Thymus (tissue), 14 donors: ENCODE measurements at places on chromosomes 11 and 22. TPM values are rescaled to one million over a fixed set of nuclear protein-coding genes. Genes with fewer than 3 reads are reported as not detected.

EMID1 gene
- total RNA-seq, result 4.7 TPM

PRODH gene
- total RNA-seq, result 3.3 TPM

OR52A1 gene
- not detected for total RNA-seq

CHEK1 gene
- 35.5 TPM for total RNA-seq

CHEK2 gene
- 17.0 TPM for total RNA-seq

DNA sequence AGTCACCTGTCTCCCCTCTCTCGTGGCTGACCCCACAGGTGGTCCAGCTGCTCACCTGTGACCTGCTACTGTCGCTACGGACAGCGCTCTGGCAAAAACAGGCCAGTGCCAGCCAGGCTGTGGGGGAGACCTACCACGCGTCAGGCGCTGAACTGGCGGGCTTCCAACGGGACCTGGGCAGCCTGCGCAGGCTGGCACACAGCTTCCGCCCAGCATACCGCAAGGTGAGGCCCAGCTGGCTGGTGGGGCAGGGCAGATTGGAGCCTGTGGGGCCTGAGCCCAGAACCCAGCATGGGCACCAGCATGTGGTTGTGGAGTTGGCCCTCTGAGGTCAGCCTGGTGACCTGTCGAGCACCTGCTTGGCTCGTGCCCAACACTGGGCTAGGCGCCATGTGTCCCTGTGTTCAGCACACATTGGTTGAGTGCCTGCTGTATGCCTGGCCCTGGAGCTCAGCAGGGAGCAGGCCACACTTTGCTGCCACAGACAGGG, 11.9 kb downstream of the SHISA8 start:
- H3K4me1 ChIP-seq, result no peaks in the 10 kb centered on the region
- no peaks in the 10 kb centered on the region for H3K27me3 ChIP-seq
- H3K4me3 ChIP-seq, result no peak overlapping the region
- DNase-seq, result no peak
- no peak overlapping the region for H3K27ac ChIP-seq

- no peak overlapping the region for H3K27ac ChIP-seq
- H3K4me1 ChIP-seq, result peaks cover 33% of the 10 kb centered on the region
- no peak for DNase-seq
- no peaks in the 10 kb centered on the region for H3K27me3 ChIP-seq
- peaks cover 36% of the 10 kb centered on the region for H3K36me3 ChIP-seq
These were observed 2.1 kb downstream of the RCE1 start for GRCh38 chr11:66845143-66845875.

- no peaks in the 10 kb centered on the region for H3K4me1 ChIP-seq
- no peaks in the 10 kb centered on the region for H3K36me3 ChIP-seq
- H3K4me3 ChIP-seq, result no peak overlapping the region
- no peaks in the 10 kb centered on the region for H3K27me3 ChIP-seq
These were observed 26.2 kb upstream of the PDE3B start for GRCh38 chr11:14617241-14618027.

- no peaks in the 10 kb centered on the region for H3K27me3 ChIP-seq
- H3K27ac ChIP-seq, result no peak overlapping the region
- H3K36me3 ChIP-seq, result peaks cover 9% of the 10 kb centered on the region
- peaks cover 91% of the 10 kb centered on the region for H3K4me1 ChIP-seq
- H3K4me3 ChIP-seq, result no peak overlapping the region
These were observed 4.4 kb downstream of the BCL9L start for GRCh38 chr11:118921121-118921928.

- H3K27me3 ChIP-seq, result no peaks in the 10 kb centered on the region
- H3K27ac ChIP-seq, result no peak overlapping the region
- no peak overlapping the region for H3K4me3 ChIP-seq
- H3K36me3 ChIP-seq, result no peaks in the 10 kb centered on the region
- no peak for DNase-seq
- no peaks in the 10 kb centered on the region for H3K4me1 ChIP-seq
These were observed 753.7 kb downstream of the BRD1 start for GRCh38 chr22:49073873-49074417.

GRCh38 chr22:46829117-46829891, 66.9 kb downstream of the TBC1D22A start:
- H3K36me3 ChIP-seq, result peaks cover 17% of the 10 kb centered on the region
- no peak for DNase-seq
- peaks cover 20% of the 10 kb centered on the region for H3K4me1 ChIP-seq
- H3K4me3 ChIP-seq, result no peak overlapping the region

GRCh38 chr11:22426915-22427314, 88.7 kb downstream of the SLC17A6 start:
- no peak overlapping the region for H3K4me3 ChIP-seq
- no peaks in the 10 kb centered on the region for H3K36me3 ChIP-seq
